BJ (cell line): ENCODE measurements at places on chromosomes 7 and 10. TPM values are rescaled to one million over a fixed set of nuclear protein-coding genes. Genes with fewer than 3 reads are reported as not detected.

The SPDYE11 gene
- polyA plus RNA-seq: not detected in 2 replicates

The CCDC3 gene
- 0.02 TPM in 1 of 2 replicates, not detected in the other for polyA plus RNA-seq

The WEE2 gene
- polyA plus RNA-seq: not detected in 2 replicates

The SMC3 gene
- 5.7 and 12.0 TPM in 2 replicates for polyA plus RNA-seq

The RBAK gene
- polyA plus RNA-seq: 1.9 and 4.2 TPM in 2 replicates

The HOXA10 gene
- 54.7 and 59.6 TPM in 2 replicates for polyA plus RNA-seq

The AFAP1L2 gene
- polyA plus RNA-seq: 0.10 and 0.22 TPM in 2 replicates

The ABCC2 gene
- polyA plus RNA-seq: 0.23 and 0.25 TPM in 2 replicates

DNA sequence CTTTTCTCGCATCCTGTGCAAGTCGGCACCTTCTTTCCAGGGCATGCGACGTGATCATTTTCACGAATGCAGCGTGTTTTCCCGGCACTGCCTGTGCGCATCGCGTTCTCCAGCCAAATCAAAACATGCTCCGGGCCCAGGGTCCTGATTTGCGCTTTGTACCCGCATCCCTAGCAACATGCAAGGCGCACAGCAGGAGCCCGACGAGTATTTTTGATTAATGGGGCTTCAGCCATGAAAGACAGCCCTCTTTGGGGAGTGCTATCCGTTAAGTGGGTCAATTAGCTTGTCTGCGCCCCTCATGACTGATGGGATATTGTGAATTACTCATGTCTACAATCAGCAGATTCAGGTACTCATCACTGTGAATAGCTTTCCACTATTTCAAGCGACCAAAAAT is 243.3 kb upstream of the RNF32 start:
- no peak for DNase-seq

DNA sequence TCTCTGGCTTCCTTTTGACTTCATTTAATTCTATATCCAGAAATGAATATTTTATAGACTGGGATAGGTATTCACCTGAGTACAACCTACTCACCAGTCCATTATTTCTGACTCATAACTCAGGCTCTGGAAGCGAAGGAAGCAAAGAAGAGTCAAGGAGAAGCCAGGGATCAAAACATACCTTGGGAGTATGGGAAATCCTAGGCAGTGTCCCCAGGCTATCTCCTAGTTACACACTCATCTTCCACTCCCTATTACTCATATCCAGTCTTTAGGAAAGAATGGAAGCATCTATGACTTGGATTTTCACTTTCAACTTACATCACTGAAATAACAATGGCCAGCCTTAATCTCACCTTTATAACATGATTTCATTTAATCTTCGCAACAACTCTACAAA is 40.9 kb upstream of the ELAPOR2 start:
- no peak for DNase-seq

GRCh38 chr7:128395748-128396147 is 14.0 kb downstream of the IMPDH1 start:
- DNase-seq: no peak

DNA sequence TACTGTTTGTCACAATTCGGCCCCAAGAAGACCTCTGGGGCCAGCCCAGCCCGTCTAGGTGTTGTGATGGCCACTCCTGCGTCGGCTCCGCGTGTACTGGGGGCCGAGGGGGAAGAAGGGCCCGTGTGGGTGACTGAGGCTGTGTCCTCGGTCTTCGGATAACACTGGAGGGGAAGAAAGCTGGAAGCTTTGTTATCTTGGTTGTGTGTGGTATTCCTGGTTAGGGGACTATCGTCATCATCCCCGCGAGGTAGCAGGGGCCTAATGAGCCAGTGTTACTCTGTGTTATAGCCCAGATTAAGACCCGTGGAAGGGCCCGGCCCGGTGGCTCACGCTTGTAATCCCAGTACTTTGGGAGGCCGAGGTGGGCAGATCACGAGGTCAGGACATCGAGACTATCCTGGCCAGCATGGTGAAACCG is 854 bp downstream of the MTG1 start:
- DNase-seq: no peak

- DNase-seq: no peak
Measured at GRCh38 chr10:37707829-37708578, 149.4 kb downstream of the ZNF248 start.

- DNase-seq: no peak
Measured at GRCh38 chr7:12692479-12693259, 5.2 kb downstream of the ARL4A start.

GRCh38 chr7:131238347-131238931 is 89.2 kb upstream of the MKLN1 start:
- DNase-seq: no peak

- DNase-seq: no peak
Measured at GRCh38 chr10:86734207-86734988, 22.0 kb upstream of the BMPR1A start.
